ENCODE measurements at places on chromosomes 1 and 21.

DNA sequence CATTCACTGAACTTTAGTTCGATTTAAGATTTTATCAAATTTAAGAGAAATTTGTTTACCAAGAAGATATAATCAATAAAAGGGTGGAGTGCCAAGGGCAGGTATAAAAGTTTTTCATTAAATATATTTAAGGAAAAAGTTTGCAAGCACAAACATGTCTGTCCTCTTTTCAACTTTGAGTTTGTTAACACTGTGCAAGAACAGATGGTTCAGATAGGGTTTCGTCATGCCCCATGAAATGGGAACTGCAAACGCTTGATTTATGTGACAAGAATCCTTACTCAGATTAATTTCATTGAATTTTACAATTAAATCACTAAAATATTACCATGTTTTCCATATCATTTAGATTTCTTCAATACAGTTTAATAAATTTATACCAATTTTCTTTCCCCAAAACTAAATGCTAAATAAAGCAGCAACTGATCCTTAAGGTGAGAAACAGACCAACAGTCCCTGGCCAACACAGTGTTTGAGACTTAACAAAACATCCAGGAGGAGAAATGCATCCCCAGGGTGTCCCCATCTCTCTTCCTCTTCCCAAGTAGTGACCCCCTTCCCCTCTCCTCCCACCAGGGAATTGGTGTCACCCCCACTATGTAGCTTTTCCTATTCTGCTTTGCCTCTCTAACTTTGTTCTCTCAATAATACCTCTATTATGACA is 292.9 kb downstream of the LTN1 start:
- H3K36me3 ChIP-seq: no peaks in the 10 kb centered on the region
- H3K4me3 ChIP-seq: no peak overlapping the region
- no peaks in the 10 kb centered on the region for H3K4me1 ChIP-seq
- H3K27ac ChIP-seq: no peak overlapping the region
- no peak for DNase-seq
- no peaks in the 10 kb centered on the region for H3K27me3 ChIP-seq

GRCh38 chr1:169060043-169060722 is 46.3 kb upstream of the ATP1B1 start:
- peak; percentile 51 for DNase-seq
- H3K27me3 ChIP-seq: no peaks in the 10 kb centered on the region
- no peak overlapping the region for H3K4me3 ChIP-seq
- H3K36me3 ChIP-seq: no peaks in the 10 kb centered on the region
- H3K4me1 ChIP-seq: peaks cover 3% of the 10 kb centered on the region

DNA sequence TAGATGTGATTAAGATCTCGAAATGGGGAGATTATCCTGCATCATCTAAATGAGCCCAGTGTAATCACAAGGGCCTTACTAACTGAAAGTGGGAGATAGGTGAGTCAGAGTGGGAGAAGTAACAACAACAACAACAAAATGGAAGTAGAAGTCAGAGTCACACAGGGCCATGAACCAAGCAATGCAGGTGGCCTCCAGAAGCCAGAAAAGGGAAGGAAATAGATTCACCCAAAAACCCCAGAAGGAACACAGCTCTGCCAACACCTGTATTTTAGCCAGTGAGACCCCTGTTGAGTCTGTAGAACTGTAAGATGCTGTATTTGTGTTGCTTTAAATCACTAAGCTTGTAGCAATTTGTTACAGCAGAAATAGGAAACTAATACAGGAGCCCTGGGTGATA is 4.1 kb downstream of the TAGLN2 start:
- DNase-seq: no peak
- H3K4me3 ChIP-seq: no peak overlapping the region

DNA sequence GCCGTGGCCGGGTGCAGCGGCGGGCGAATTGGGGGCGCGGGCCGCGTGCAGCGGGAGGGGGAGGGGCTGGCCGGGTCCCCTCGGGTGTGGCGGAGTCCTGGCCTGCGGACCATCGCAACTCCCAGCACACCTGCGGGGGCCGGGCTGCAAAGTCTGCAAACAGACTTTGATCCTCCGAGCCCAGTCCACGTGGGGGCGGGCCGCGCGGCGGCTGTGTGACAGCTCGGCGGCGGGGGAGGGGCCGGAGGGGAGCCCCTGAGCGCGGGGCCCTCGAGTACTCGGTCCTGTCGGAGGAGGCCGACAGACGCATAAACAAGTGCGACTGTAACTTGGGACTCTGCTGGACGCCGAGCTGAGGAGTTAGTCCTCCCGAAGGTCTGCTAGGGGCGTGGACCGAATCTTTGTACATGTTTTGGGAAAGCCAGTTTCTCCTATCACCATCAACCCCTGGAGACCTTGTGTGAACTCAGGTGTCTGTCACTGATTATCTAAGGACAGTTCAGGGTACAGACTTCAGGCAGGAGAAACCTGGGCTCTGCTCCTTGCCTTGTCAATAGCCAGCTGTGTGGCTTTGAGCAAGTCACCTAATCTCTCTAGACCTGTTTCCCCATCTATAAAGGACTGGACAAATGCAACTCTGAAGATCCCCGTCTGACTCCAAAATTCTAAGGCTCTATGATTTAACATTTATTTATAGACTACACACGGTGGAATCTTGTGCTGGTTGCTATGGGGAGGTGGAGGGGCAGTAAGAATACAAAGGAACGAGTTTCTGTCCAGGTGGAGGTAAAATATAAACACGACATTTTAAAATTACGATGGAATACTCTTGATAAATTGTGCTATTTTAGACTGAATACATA is 710 bp upstream of the SLC30A1 start:
- peak overlapping the region; percentile 71 for H3K4me3 ChIP-seq
- DNase-seq: no peak
- peaks cover 12% of the 10 kb centered on the region for H3K36me3 ChIP-seq
- no peaks in the 10 kb centered on the region for H3K27me3 ChIP-seq

- H3K27me3 ChIP-seq: no peaks in the 10 kb centered on the region
- H3K4me1 ChIP-seq: no peaks in the 10 kb centered on the region
- H3K36me3 ChIP-seq: no peaks in the 10 kb centered on the region
- DNase-seq: no peak
These were observed 99.0 kb upstream of the CD34 start for GRCh38 chr1:208009706-208010444.

DNA sequence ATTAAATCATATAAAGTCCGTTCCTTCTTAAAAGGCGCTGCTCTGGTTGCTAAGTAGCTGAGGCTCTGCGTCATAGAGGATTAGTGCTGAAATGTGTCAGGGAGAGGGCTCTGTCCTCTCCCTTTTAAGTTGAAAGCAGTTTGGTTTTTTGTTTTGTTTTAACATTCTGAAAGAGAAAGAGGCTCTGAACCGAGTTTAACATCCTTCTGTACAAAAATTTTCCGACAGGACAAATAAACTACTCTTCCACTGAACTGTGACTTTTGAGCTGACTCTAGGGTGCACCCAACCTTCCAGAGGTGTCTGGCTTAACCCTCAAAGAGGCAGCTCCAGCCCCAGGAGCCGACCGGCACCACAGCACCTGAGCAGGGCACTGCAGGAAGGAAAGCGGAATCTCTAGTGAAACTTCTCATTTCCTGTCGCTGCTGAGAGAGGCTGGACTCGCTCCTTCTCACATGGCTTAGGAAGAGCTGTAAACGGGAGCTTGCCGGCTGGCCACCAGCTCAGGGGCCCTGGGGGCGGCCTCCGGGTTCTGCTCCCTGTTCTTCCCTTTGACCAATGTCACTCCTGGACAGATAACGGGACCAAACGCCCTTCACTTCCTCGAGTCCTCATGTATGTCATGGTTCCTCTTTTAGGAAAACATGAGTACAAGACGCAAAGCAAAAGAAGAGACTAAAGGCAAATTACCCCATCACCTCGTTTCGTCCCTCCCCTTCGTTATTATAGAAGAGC is 1.2 kb downstream of the VAV3 start:
- no peak for DNase-seq
- H3K27me3 ChIP-seq: no peaks in the 10 kb centered on the region
- no peak overlapping the region for H3K27ac ChIP-seq
- no peaks in the 10 kb centered on the region for H3K36me3 ChIP-seq
- peak overlapping the region; percentile 48 for H3K4me3 ChIP-seq

- no peaks in the 10 kb centered on the region for H3K36me3 ChIP-seq
- peak overlapping the region; percentile 96 for H3K27ac ChIP-seq
- H3K4me1 ChIP-seq: peaks cover 56% of the 10 kb centered on the region
These were observed 1.5 kb downstream of the LYPLAL1 start for GRCh38 chr1:219175212-219175564.

DNA sequence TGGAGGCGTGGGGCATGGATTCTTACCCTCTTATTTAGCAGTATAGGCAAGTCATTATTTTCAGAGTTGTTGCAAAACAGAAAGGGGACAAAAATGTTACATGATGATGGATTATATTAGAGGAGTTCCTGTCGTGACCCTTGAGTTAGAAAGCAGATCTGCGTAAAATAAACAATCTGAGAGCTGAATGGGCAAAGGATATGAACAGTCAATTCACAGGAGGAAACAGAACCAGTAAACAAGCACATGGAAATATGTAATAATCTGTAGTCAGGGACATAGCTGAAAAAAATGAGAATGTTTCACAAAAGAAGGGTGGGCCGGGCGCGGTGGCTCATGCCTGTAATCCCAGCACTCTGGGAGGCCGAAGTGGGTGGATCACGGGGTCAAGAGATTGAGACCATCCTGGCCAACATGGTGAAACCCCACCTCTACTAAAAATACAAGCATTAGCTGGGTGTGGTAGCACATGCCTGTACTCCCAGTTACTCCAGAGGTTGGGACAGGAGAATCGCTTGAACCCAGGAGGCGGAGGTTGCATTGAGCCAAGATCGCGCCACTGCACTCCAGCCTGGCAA is 20.9 kb downstream of the RCAN1 start:
- no peaks in the 10 kb centered on the region for H3K27me3 ChIP-seq
- no peaks in the 10 kb centered on the region for H3K36me3 ChIP-seq

GRCh38 chr1:234489698-234490077 is 10.7 kb upstream of the TARBP1 start:
- no peaks in the 10 kb centered on the region for H3K4me1 ChIP-seq
- H3K36me3 ChIP-seq: no peaks in the 10 kb centered on the region
- H3K27me3 ChIP-seq: no peaks in the 10 kb centered on the region
- DNase-seq: no peak
- no peak overlapping the region for H3K27ac ChIP-seq

DNA sequence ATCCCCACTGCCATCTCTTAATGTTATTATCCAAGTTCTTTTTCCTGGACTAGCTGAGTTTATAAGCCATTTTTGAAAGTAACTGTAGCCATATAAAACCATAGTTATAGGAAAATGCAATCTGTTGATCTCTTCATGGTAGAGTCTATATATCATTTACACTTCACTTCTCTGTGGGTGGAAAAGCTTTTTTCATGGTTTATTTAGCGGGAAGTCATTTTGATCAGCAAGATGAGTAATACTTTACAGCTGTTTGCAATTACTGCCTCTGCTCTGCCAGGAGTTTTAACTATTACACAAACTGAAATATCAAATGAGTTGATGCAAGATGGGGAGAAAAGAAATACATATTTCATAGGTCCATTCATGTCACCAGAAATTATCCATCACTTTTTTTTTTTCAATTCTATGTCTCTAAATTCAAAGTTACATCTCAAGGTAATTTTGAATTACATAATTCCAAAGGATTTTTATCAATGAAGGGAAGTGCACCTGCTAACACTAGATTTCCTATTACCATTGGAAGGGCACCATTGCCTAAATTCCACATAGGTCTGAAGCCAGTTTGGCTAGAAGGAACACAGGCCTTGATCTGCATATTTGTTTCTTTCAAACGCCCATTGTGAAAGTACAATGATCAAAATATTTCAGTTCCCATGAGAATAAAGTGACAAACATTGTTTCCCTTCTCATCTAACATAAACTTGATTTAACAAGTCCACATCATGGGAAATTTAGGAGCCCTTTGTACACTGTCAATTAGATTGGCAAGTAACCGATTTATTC is 296.7 kb downstream of the ZNF326 start:
- H3K27ac ChIP-seq: no peak overlapping the region
- no peak overlapping the region for H3K4me3 ChIP-seq
- no peaks in the 10 kb centered on the region for H3K36me3 ChIP-seq
- H3K4me1 ChIP-seq: no peaks in the 10 kb centered on the region
- H3K27me3 ChIP-seq: no peaks in the 10 kb centered on the region

DNA sequence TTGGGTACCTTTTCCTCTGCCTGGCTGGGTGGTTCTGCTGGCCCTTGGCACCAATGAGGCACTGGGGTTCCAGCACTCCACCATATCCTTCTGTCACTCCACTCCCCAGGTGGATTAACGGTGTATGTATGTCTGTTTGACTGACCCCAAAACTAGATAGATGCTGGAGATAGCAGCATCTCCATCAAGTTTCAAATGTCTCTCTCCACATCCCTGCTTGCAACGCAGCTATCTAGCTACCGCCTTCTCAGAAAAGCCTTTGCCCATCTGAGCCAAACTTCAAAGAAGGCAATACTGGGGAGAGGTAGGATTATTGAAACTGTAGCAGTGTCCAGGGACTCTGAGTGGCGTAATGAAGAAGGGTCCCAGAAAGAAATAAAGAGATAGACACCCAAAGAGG is 64.0 kb downstream of the RHBG start:
- no peak overlapping the region for H3K4me3 ChIP-seq
- no peaks in the 10 kb centered on the region for H3K36me3 ChIP-seq
- peaks cover 100% of the 10 kb centered on the region for H3K27me3 ChIP-seq
- no peak overlapping the region for H3K27ac ChIP-seq
- peaks cover 15% of the 10 kb centered on the region for H3K4me1 ChIP-seq

- H3K36me3 ChIP-seq: no peaks in the 10 kb centered on the region
- no peak overlapping the region for H3K27ac ChIP-seq
- H3K27me3 ChIP-seq: no peaks in the 10 kb centered on the region
- no peak for DNase-seq
- no peak overlapping the region for H3K4me3 ChIP-seq
These were observed 42.4 kb downstream of the NENF start for GRCh38 chr1:212475151-212475550.

- H3K36me3 ChIP-seq: no peaks in the 10 kb centered on the region
- no peak overlapping the region for H3K27ac ChIP-seq
- no peaks in the 10 kb centered on the region for H3K27me3 ChIP-seq
- DNase-seq: no peak
- no peak overlapping the region for H3K4me3 ChIP-seq
These were observed 11.7 kb downstream of the STUM start for GRCh38 chr1:226560243-226560642.

DNA sequence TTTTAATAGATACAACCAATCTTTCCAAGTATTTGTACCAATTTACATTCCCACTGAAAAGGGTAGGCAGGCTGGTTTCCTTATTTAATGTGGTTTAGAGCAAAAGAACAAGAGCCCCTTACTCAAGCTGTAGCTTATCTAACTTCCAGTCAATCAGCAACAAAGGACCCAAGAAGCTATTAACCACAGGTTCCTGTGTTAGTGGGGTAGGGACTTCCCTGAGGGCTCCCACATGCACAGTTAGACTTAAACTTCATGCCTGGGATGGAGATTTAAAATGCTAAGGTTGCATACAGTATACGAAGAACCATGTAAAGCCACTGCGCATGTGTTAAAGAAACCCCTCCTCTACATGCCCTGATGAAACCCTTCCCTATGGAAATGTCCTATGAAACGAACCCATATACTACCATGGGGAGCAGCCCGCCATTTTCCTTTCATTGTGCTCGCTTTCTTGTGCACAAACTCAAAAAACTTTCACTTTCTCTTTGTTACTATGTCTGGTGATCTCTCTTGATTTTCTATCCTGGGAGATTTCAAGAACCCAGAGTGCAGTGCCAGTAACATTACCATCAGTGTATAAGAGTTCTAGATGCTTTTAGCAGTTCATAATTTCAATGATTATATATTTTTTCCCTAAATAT is 23.3 kb upstream of the ST6GALNAC5 start:
- H3K36me3 ChIP-seq: no peaks in the 10 kb centered on the region
- H3K4me3 ChIP-seq: no peak overlapping the region
- no peak for DNase-seq
- H3K27ac ChIP-seq: no peak overlapping the region
- no peaks in the 10 kb centered on the region for H3K4me1 ChIP-seq
- no peaks in the 10 kb centered on the region for H3K27me3 ChIP-seq

Data from tibial nerve (tissue), 4 donors.